ENCODE measurements at places on chromosomes 11 and 22.

- no peak for DNase-seq
These were observed 30.0 kb downstream of the MAPK1 start for GRCh38 chr22:21837248-21837979.

- DNase-seq: no peak
These were observed 225.8 kb downstream of the ETS1 start for GRCh38 chr11:128361451-128362020.

DNA sequence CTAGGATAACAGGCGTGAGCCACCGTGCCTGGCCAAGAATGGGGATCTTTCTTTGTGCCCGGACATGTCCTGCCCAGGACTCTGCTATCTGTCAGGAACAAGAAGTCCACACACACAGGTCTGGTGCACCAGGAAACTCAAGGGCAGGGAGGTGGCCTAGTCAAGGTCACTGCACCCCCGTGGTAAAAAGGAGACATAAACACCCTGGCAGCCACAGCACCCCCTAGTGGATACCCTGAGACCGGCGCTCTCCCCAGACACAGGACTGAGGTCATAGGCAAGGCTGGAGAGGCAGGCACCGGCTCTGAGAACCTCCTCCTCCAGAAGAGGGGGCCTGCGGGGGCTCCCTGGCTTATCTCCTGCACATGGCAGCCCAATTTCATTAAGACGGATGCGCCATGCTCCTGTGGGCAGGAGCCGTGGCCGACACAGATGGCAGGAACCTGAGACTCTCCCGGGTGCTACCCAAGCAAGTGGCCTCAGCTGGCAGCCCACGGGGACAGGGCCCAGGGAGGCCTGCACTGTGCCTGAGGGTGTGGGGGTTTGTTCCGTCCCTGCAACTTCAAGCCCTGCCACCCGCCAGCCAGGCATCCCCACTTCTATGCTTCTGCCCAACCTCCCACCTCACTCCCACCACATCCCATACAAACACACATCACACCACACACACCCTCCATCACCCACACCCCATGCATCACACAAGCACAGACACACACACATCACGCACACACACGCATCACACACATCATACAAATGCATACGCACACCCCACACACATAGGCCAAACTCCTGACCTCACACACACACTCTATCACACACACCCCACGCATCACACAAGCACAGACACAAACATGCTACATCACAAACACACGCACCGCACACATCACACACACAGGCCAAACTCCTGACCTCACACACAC lies 19.6 kb downstream of the MACROD1 start:
- DNase-seq: no peak

DNA sequence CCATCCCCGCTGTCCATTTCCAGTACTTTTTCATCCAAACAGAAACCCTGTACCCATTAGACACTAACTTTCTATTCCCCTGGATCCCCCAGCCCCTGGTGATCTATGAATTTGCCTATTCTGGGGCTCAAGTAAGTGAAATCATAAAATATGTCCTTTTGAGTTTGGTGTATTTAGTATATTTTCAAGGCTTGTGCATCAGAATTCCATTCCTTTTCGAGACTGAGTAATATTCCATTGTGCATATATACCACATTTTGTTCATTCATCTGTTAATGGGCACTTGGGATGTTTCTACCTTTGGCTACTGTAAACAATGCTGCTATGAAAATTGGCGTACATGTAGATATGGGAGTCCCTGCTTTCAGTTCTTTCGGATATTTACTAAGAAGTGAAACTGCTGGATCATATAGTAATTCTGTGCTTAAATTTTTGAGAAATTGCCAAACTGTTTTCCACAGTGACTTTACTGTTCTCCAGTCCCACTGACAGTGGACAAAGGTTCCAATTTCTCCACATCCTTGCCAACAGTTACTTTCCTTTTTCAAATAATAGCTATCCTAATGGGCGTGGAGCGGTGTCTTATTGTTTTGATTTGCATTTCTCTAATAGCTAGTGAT lies 16.1 kb downstream of the APLP2 start:
- DNase-seq: no peak

DNA sequence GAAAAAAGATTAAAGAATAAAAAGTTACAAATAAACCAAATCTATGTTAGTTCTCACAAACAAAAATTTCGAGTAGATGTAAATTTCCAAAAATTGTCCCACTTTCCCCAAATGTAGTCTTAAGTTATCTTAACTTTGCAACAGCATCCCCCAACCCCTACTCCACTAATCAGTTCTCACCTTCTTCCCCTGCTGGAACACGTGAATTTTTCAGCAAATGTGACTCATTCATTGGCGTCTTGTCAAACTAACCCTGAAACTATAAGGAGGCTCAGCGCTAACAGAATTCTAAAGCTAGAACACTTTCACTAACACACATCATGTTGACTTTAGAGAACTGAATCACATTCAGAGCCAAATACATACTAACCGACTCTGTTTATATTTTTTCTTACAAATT lies 46.1 kb downstream of the PHF21A start:
- DNase-seq: no peak

- DNase-seq: no peak
These were observed 1471.1 kb downstream of the TBC1D22A start for GRCh38 chr22:48233586-48233985.

DNA sequence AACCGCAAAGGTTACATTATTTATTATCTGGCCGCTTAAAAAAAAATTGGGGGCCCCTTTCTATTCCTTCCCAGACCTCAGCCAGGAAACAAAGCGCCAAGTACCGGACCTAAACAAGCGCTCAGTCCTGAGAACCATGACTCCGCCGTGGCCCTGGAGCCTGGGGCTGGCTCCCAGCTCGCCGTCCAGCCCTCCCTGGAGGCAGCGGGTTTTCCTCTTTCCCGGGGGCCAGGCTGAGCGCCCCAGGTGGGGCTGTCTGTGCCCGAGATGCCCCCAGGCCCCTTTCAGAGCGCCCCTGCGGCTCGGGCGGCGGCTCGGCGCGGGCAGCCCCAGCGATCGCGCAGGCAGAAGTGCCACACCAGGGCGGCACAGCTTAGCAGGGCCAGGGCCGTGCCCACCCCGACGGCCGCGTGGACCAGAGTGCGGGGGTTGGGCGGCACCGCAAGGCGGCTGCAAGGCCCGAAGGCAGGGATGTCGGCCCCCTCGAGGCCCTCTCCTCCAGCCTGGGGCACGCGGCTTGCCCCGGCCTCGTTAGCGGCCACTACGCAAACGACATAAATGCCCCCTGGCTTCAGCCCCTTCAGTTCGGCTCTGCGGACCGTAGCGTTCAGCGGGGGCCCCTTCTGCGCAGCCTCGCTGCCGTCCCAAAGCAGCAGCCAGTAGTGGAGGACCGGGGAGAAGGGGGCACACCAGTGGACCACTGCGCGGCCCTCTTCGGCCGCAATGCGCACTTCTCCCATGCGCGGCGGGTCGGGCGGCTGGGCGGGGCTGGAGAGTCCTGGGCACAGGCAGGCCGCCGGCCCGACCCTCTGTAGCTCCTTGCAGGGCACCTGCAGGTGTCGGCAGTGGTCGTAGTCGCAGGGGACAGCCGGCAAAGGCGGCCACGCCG lies 1.6 kb downstream of the LRRN4CL start:
- DNase-seq: no peak

DNA sequence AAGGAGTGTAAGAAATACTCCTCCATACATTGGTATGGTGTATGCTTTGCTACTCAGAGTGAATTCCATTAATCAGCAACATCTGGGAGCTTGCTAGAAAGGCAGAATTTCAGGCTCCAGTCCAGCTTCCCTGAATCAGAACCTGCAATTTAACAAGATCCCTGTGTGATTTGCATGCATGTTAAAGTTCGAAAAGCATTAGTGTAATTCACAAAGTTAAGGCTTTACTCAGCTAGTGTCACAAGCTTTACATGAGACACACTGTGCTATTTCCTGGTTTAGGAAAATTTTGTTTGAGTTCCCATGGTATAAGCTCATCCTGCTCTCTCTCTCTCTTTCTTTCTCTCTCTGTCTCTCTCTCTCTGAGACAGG lies 37.0 kb upstream of the HEPHL1 start:
- DNase-seq: no peak

- peak; percentile 1 for DNase-seq
These were observed 98.3 kb upstream of the CHRM4 start for GRCh38 chr11:46489656-46490560.

DNA sequence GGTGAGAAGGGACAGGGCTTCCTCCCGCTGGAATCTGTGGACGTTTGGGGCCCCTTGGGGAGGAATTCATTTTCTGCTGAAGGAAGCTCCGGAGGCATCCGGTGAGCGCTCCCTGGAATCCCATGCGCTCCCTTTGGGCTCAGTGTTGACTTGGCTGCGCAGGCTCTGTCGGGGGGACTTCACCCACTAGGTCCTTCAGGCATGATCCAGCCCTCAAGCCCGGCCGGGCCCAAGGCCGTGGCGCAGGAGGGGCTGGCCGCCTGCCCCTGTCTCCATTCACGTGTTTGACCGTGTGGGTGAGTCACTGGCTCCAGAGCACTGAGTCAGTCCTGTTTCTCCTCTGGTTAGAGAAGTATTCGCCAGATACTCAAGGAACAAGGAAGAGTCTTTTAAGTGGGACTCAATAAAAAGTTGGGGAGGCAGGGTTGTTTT lies 1.4 kb downstream of the CTTN start:
- DNase-seq: no peak

DNA sequence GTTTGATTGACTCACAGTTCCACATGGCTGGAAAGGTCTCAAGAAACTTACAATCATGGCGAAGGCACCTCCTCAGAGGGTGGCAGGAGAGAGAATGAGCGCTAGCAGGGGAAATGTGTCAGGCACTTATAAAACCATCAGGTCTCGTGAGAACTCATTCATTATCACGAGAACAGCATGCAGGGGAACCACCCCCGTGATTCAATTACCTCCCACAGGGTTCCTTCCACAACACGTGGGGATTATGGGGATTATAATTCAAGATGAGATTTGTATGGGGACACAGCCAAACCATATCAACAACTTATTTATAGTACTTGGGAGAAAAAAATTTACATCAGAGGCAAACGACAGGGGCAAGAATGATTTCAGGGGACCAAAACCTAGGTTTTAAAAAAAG lies 3.0 kb downstream of the ME3 start:
- DNase-seq: no peak

DNA sequence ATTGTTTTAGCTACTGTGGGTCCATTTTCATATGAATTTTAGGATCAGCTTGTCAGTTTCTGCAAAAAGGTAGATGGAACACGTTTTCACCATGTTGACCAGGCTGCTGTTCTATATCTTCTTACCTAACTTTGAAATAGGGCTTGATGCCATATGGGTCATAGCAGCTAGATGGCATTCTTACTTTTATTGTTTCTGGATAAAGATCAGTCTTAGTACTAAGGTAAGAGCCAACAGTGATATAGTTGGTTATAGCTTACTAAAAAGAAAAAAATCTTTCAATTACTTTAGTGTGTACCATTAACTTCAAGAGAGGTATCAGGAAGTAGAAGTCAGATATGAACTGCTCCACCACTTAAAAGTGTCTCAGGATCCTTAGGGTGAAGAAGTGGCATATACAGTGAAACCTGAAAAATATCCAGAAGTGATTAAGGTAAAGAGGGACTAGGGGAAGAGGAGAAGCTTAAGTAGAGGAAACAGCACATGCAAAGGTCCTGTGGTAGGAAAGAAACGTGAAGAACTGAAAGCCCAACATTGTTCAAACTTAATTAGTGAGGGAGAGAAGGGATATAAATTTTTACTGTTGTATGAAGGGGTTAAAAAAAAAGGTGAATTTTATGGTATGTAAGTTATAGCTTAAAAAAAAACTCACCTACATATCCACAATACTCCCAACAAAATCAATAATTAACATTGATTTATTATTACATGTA lies 59.9 kb upstream of the B3GNT6 start:
- no peak for DNase-seq

GRCh38 chr22:35476341-35476740 lies 64.3 kb upstream of the RASD2 start:
- DNase-seq: no peak

DNA sequence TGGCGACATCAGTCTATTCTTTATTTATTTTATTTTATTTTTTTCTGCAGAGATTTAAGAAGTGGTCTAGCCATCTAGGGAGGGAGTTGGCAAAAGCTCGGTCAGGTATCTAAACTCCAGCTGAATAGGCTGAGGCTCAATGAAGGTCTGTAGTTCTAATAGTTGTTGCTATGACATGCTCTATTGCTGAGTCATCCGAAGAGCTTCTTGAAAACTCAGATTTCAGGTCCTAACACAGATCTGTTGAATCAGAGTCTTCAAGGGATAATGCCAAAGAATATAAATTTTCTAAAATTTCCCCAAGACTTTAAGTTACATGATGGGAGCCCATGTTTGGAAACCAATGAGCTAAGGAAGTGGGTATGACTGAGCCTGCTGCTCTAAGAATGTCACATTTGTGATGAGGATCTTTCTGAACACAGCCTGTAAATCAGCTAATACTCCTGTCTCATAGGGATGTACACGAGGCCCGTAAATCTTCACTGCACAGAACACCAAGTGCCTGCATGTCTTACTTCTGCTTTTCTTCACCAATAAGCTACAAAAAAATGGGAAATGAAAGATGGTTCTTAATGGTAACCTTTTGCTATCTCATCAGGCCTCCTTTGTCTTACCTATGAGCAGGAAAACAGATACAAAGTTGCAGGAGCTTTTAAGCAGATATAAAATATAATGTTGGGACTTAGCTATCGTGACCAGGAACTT lies 901.4 kb upstream of the API5 start:
- no peak for DNase-seq

GRCh38 chr11:85922367-85922766 lies 67.2 kb downstream of the CCDC83 start:
- DNase-seq: no peak

GRCh38 chr11:92972248-92972647 lies 2.8 kb downstream of the MTNR1B start:
- no peak for DNase-seq

GRCh38 chr11:61828379-61828628 lies 204 bp downstream of the FADS2 start:
- DNase-seq: no peak

- peak; percentile 16 for DNase-seq
These were observed 10.7 kb upstream of the MRGPRX2 start for GRCh38 chr11:19071255-19071654.

DNA sequence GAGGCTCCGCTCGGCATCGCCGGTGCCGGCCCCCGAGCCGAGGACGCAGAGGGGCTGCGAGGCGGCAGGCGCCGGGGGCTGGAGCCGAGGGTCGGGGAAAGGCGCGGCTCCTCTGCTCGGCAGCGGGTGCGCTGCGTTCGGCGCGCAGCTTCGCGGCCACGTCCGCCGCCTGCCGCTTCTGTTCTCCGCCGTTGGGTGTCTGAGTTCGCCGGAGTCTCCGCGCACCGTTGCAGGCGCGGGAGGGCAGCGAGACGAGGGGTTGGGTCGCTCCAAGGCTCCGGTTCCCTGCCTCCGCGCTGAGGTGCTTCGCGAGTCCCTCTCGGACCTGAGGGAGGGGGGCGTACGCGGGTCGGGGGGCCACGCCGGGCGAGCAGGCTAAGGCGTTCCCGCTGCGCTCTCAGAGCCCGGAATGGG lies 347 bp downstream of the MN1 start:
- no peak for DNase-seq
